Stimulated activated CD8-positive, alpha-beta memory T cell treated with anti-CD3 and anti-CD28 coated beads, Interleukin-7, amount 100 ng/mL, for 24 hours (primary cell): ENCODE measurements at places on chromosomes 3 and 15.
A peak's percentile ranks its signal among the peaks of the same experiment; 100 is the strongest.

DNA sequence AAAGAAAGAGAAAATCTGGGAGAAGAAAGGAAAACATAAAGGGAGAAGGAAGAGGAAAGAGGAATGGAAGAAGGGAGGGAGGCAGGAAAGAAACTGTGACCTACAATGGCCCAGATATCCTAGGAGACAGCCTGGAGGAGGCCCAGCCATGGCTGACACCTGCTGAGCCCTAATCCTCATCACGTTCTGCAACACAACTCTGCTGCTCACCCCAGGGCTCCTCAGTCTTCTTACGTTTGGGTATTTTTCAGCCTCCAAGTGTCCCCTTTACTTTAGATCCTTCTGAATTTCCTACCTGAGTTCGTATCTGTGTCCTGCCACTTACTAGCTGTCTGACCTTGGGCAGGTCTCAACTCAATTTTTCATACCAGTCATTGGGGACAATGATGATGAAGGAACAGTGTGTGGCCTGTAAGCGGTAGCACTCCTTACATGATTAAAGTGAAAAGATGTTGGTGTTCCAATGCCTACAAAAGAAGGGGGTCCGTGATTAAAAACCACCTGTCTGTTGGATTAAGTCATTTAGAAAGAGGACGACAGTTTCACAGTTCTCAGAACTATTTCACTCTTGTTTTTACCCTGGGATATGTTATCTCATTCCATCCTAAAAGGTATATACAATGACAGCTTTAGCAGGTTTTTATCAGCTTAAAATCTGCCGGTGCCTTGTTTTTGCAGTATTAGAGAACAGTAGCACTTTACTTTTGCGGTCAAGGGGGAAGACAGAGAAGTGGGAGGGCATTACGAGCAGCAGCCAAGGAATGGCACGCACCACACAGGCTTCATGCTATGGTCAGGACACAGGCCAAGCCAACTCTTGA is 47.4 kb downstream of the CCR4 start:
- no peak for DNase-seq

GRCh38 chr15:31799715-31800321 is 230.5 kb upstream of the CHRNA7 start:
- DNase-seq, result no peak

DNA sequence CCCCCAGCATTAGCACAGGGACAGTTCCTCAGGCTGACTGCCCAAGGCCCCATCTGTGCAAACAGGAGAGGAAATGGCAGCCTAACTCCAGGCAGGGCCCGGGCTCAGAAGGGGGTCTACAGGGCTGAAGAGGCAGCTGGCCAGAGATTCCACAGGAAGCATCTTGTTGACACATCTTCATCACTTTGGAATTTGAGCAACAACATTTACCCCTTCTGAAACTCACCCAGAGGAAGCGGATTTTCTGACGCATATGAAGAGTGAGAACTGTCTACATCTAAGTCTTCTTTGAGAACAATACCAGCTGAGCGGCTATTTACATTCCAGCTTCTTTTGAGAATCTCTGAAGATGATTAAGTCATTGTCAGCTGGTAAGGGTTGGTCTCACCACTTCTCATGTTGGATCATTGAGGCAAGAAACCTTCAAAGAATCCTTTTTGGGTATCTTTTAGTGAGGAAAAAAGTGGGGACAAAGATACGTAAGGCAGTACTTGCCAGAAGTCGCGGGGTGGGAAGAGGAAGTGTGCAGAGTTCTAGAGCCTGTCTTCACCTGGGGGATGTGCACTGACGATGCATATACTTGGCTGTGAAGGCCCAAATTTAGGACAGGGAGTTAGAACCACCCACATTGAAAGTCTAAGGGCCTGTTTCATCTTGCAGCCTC is 25.4 kb upstream of the SRP14 start:
- DNase-seq, result no peak

- no peak for DNase-seq
Measured at GRCh38 chr3:127753338-127753737, 69.0 kb downstream of the MGLL start.

DNA sequence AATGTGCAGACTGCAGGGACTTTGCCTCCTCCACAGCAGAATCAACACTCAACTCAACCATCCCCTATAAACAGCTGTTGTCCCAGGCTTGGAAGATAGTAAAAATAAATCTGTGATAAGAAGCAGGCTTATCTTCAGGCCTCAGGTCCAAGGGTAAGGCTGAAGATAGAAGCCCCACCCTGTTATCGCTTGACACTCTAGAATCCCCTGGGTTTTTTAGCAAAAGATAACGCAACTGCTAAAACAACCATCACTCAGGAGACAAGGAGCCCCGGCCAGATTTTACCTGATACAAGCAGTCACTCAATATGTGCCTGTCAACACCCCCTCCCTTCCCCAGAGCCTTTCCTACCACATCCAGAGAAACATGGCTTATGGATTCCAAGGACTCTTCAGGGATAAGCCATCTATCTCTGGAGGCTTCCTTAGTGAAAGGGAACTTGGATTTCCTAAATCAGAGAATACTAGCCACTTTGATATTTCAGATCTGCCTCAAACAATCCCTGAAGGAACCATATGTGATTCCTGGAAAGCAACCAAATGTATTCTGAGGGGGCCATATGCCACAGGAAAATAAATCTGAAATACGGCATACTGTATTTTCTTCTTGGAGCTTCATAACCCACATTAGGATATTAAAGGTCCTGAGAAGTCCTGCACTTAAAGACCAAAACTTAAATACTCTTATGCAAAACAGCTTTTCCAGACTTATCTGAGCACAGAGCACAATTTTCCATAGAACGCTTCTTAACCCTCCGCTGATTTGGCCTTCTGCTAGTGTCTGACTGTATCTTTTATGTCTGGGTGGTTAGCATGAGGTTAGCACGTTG is 60.4 kb downstream of the LYZL4 start:
- no peak for DNase-seq

GRCh38 chr3:192039593-192039992 is 578.6 kb downstream of the PYDC2 start:
- no peak for DNase-seq

GRCh38 chr3:152466784-152467183 is 198.1 kb downstream of the MBNL1 start:
- no peak for DNase-seq

DNA sequence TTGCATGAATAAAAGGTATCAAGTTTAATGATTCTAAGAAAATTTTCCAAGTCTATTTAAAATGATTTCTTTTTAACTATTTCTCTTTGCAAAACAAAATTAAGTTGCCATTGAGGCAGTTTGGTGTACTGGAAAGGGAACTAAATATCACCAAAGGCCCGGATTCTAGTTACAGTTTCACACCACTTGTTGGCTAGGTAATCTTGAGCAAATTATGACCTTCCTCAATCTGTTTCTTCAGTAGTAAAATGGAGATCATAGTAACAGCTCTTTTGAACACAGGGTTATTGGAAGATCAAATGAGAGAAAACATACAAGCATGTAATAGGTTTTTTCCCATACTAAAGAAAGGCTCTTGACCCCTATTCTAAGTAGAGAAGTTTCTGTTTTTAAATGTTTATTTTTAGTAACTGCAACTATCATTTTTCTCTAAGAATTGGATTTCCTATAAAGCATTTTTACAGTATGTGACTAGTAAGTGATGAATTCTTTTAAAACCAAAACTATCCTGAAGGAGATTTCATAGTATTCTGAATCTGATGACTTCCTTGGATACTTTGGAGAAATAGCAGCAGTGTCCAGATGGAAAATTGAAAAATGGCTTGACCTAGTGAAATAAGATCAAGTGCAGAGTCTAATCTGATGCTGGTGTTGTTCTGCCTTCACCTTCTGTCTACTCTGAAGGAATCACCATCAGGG is 15.7 kb downstream of the SCAANT1 start:
- no peak for DNase-seq

DNA sequence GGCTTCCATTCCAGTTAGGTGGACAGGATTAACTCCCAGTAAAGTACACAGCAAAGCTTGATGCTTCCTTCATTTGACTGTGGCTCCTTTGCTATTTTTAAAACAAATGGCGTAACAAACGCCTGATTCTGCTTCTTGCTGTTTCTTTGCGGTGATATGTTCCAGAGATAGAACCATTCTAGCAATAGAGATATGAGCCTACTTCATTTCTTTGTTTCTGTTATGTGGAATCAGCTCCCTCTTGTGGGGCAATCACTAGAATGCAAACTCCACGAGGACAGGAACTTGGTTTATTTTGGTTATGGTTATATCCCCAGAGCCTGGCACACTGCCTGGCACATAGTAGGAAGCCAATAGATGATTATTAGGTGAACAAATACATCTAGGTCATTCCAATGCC is 122.6 kb upstream of the SLC6A11 start:
- DNase-seq, result no peak

GRCh38 chr15:74320352-74321247 is 46.8 kb downstream of the CYP11A1 start:
- DNase-seq, result peak; percentile 9

- no peak for DNase-seq
Measured at GRCh38 chr3:53776494-53777101, 69.6 kb downstream of the CHDH start.

DNA sequence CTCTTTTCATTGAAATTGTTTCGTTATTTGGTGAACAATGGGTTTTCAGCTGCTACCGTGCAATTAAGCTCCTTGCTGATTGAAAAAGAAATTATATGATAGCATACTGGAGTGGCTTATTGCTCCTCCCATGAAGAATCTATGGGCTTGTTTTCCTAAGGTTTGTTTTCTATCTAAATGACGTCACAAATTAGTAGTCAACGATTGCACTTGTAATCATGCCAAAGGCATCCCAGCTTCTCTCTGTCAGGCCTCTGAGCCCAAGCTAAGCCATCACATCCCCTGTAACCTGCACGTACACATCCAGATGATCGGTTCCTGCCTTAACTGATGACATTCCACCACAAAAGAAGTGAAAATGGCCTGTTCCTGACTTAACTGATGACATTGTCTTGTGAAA is 388.0 kb upstream of the LMCD1 start:
- no peak for DNase-seq

GRCh38 chr3:193996221-193996620 is 139.7 kb upstream of the HES1 start:
- no peak for DNase-seq

DNA sequence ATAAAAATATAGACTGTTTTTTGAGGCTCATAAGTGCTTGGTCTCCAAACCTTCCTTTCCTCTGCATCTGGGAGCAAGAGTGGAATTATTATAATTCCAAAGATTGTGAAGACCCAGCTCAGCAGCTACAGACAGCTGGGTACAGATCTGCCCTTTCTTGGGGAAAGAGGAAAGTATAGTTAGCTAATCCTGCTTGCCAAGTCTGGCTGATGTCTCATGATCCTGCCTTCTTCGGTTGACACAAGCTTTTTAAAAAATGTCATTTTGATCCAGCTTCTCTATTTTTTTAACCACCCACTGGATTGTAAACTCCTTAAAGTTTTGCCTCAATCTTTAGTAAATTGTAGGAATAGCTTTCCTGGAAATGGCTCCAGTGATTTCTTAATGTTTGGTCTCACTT is 181.1 kb downstream of the LRTM1 start:
- DNase-seq, result no peak

- no peak for DNase-seq
Measured at GRCh38 chr3:172065527-172065926, 26.1 kb downstream of the FNDC3B start.

GRCh38 chr3:46860017-46860809 is 3.0 kb downstream of the MYL3 start:
- no peak for DNase-seq

DNA sequence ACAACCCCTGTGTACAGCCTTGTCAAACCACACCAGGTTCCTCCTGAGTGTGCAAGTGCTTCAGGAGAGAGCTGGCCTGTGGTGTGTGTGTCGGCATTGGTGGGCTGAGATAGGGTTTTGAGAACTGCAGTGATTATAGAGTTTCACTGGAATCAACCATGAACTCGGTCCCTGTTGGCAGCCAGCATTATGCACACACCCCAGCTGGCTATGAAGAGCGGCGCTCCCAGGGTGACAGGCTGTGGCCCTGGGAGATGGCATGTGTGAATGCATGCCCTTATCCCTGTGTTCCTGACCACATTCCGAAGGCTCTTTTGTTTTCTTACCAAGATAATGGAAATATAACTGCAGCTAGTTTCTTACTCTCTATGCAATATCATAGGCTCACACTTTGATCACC is 101.8 kb downstream of the SNRK start:
- no peak for DNase-seq

DNA sequence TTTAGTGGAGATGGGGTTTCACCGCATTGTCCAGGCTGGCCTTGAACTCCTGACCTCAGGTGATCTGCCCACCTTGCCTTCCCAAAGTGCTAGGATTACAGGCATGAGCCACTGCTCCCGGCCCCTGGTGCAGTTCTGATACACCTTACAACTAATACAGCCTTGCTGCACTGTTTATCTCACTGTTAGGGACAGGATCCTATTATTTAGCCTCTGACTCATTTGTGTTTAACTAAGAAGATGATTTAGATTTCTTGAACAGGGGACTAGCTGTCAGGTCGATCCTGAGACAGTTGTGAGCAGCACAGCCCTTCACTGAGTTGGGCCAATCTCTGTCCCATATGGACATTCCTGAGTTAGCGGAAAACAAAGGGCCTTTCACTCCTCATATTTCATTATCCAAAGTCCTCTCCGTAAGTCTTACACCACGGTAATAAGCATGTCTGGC is 19.2 kb downstream of the GYG1 start:
- no peak for DNase-seq

DNA sequence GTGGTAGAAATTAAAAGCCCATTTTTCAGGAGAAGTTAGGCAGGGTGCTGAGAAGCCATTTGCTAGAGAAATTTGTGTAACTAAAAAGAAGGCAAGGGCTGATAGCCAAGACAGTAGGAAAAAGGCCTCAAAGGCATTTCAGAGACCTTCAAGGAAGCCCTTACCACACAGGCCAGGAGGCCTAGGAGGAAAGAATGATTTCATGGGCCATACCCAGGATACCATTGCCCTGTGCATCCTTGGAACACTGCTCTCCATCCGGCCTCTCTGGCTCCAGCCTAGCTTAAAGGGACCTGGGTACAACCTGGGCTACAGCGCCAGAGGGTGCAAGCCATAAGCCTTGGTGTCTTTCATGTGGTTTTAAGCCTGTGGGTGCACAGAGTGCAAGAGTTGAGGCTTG is 193.6 kb upstream of the GRM7 start:
- DNase-seq, result no peak

DNA sequence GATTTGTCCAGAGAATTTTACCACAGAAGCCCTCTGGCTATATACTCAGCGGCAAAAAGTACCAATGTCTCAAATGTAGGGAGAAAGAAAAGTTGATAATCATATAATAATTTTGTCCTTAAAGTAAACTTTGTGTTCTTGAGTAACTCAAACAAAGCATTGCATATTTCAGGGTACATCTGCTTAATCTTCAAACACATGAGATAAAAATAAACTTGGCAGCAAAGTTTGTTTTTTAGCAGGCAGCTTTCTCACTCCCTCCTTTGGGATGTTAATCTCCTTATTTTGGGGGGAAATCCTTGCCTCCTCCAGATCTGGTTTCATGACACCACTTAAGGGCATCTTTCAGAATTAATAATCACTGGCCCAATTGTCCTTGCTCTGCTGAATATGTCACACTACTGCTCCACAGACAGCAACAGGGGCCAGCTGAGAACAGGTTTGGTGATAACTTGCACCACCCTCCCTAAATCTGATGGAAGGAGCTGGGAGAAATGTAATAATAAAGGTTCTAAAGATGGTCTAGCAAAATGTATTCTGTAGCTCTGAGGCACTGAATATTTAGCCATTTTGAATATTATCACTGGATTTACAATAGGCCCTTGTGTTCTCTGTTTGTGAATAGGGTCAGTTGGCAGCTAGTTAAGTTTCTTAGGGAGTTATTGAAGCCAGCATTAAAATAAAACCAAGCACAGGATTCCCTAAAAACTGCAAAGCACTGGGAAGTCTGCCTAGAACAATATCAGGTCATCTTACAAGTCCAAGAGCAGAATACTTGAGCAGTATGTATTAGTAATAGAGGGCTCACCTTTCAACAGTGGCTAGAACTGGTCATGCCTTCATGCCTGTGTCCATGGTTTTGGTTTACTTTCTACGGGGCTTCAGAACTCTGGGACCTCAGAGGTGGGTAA is 79.2 kb downstream of the EFL1 start:
- DNase-seq, result no peak
